Lower lobe of right lung (tissue), 2 donors: ENCODE measurements at places on chromosomes 4 and X.

DNA sequence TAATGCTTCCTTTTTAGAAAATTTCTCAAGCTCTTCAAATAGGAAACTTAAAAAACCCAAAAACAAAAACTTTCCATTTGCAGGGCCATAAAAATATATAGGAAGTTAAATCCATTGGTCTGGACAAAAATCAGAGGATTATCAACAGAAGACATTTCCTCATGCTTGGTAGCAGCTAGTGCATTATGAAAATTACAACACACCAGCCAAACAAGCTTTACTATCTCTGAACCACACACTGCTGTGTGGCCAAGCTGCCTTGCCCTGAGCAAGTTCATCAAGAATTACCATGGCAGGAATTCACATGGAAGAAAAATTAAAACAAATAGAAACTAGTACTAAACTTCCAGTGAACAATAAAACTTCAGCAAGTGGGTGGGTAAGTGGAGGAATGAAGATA is 3.6 kb downstream of the USP46 start:
- DNase-seq = no peak

DNA sequence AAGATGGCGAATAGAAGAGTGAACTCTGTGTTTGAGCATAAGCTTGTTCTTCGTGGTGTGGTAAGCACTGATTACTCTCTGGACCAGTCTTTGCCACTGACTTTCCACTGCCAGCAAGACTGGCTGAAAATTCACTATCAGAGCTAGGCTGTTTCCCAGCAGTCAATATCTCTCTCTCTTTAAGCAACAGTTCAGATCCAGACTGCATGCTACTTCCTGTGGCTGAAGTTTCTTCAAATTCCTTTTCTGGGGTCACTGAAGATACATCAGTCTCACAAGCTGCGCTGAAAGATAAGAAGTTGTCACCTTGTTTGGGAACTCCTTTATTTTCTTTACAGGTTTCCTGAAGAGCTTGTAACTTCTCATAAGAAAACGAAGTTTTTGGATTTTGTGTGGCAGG is 54.0 kb upstream of the FAM120C start:
- no peak for DNase-seq

DNA sequence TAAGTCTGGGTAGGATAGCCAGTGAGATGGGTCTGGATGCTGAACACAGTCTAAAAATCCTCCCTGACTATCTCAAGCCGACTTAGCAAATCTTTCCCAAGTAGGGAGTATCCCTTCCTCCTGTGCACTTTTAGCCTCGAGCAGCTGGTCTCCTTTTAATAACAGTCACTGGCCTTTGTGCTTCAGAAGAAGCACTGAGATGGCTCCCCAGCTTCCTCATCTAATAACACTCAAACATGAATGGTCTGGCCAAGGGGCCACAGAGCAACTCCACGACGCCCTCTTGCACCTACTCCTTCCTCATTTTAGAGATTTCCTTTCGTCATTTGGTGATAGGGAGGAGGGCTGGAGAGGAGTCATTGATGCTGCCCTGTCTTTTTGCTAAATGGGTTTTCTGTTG is 78.8 kb upstream of the TMEM150C start:
- DNase-seq = no peak

GRCh38 chr4:33107814-33108213 is 2387.6 kb downstream of the PCDH7 start:
- DNase-seq = no peak
